Peyer's patch (tissue), 4 donors: ENCODE measurements at places on chromosomes 6 and 20.

DNA sequence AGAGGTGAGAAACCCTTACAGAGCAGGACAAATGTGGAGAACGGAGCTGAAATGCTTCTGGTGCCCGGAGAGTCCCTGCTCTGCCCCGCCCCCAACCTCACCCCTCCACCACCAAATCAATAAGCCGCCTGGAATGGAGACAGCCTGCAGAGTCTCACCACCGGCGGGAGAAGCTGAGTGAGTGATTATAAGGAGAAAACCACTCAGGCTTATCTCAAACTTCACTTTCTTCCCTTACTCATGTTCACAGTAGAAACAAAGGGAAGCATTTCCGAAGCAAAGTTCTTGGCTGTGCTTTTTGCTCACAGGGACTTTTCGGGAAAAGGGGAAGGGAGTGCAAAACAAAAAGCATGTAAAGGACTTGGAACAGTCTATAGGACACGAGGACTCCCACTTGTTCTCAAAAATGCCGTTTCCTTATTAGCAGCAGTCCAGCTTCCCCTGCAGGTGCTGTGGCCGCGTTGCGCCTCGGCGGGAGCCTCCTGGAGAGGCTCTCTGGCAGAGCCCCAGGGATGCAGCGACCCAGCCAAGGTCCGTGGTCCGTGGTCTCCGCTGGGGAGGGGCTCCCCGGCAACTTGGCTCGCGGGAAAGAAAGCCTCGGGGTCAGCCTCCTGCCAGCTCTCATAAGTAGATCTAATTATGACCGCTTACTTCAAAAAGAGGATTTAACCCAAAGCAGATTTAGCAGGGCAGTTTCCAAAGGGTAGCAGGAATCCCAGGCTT lies 64.8 kb upstream of the TMEM30A start:
- DNase-seq, result no peak

DNA sequence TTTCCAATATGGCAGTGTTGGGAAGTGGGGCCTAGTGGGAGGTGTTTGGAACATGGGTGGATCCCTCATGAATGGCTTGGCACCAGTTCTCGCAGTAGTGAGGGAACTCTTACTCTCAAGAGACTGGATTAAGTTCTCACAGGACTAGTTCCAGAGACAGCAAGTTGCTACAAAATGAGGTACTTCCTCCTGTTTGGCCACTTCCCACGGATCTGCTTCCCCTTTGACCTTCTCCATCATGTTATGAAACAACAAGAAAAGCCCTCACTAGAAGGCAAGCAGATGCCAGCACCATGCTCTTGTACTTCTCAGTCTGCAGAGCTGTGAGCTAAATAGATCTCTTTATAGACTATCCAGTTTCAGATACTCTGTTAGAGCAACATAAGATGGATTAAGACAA lies 3.1 kb downstream of the RSPH3 start:
- no peak for DNase-seq

GRCh38 chr6:157440171-157440570 lies 59.2 kb downstream of the ZDHHC14 start:
- DNase-seq, result no peak

DNA sequence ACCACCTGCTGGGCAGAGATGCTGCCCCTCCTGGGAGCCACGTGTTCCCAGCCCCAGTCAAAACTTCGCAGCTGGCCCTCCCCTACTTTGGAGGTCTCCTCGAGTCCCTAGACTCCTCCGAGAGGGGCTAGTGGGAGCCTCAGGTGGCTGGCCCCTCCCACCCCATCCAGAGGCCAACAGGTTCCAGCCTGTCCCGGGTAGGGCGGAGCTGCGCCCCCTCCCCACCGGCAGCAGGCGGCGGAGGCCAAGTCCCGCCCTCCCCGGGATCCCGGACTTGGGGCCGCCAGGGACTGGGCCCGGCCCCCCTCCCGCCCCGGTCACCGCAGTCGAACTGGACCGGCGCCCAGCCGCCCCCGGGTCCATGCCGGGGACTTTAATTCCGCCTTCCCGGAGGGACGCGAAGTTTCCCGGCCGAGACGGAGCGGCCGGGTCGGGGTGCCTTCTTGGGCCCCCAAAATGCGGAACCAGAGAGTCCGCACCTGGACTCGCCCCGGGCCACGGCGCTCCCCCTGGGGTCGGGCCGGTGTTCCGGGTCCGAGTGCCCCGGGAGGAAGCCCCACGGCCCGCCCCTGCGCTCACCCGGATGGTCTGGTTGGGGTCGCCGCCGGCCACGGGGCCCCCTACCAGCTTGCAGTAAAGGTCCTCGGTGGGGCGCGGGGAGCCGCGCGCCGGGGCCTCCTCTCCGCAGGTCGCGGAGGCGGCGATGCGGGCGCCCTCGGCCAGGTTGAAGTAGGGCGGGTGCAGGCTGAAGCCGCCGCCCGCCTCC lies 559 bp downstream of the LAMA5 start:
- no peak for DNase-seq

DNA sequence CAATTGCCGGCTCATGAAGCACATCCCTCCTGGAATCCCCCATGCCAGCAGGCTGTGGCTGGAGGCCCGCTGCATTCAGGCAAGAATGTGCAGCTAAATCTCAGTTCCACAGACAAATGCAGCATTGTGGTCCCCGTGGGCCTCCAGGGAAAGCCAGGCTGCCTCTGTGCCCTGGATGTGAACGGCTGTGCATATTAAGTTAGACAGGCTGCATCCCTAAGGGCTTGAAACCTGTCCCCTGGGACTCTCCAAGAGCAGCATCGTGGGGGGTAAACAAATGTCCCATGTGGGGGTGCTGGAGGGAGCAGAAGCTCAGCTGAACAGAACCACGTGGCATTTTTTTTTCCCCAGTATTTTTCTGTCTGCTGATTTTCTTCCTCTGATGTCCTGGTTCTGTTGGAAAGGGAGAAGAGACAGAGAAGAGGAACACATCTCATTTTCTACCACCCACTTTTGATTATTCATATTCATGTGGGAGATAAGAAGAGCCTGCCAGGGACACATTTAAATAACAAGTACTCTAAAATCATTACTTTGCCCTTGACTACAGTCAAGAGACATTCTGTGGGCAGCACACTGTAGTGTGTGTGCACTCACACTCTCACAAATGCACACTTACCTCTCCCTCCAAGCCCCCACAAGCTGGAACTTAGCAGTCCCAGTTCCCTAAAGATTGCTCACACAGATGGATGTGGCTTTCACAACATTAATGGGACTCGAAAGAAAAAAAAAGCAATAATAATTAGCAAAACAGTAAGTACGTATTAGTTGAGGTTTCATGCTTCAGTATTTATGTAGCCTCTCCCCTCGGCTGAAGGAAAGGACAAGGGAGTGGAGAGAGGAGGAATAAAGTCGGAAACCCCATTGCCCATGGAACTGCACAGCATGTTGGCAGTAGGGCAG lies 16.9 kb downstream of the GFOD1 start:
- no peak for DNase-seq

DNA sequence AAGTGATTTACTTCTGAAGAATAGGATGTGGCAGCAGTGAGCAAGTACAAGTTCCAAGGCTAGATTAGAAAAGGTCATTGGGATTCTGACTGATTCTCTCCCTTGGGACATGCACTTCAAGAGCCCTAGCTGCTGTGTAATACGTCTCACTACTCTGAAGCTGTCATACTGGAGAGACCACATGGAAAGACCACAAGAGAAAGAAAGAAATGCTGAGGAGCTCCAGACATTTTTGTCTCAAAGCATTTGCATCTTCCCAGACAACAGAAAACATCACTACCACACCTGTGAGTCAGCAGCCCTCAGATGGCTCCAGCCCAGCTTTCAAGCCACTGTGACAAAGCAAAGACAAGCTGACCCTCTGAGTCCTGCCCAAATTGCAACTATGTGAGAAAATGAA lies 20.7 kb downstream of the TENT5A start:
- no peak for DNase-seq

- no peak for DNase-seq
These were observed 283.4 kb downstream of the HAO1 start for GRCh38 chr20:7656687-7657467.

GRCh38 chr6:140670021-140670420 lies 1295.6 kb upstream of the CITED2 start:
- DNase-seq, result no peak

DNA sequence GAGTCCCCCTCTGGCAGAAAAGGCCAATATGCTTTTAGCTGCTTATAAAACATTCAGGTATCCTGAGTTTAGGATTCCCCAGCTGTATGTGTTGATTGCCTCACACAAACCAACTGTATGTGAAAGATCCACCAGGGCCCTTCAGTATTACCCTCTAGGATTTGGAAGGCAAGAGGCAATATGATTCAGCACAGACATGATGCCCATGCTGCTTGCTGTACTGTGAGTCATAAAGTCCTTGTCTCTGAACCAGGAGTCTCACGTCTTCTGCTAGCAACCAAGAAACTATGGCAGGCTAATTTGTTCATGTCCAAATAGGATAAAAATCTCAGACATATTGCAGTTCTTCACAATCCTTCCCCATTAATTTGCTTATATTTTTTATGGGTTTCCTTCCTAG lies 789.2 kb upstream of the SLC35B3 start:
- no peak for DNase-seq

DNA sequence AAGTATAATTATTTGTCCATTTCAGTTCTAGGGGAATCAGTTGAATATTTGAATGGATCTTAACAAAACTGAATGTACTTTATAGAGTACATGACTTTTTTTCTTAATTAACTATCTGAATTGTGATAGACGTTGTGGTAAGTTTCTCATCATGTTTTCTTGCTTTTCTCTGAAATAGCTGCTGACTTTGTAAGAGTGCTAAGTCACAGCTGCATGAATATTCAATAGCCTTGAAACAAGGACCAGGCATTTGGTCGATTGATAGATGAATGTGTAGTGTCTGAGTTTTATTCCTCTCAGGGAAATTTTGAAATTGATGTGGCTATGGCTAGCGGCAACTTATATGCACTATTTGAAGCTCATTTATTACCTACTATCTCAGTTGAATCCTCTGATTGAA lies 56.0 kb downstream of the ADGRB3 start:
- DNase-seq, result no peak

DNA sequence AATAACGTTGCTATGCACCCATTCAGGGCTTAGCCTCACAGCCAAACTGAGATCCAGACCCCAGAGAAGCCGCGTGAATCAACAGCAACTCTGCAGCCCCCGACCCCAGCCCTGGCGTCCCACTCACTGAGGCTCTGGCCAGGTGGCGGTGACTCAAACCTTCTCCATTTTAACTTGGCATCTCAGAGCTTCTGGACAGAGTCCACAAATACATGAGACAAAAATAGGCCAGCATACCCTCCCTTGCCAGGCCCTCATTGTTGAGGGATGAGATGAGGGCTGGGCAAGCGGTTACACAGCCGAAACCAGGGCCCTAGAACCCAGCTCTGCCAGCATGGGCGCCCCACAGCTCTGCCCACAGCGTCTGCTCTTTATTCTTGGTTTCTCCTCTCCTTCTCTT lies 118.4 kb downstream of the MYLK4 start:
- no peak for DNase-seq

DNA sequence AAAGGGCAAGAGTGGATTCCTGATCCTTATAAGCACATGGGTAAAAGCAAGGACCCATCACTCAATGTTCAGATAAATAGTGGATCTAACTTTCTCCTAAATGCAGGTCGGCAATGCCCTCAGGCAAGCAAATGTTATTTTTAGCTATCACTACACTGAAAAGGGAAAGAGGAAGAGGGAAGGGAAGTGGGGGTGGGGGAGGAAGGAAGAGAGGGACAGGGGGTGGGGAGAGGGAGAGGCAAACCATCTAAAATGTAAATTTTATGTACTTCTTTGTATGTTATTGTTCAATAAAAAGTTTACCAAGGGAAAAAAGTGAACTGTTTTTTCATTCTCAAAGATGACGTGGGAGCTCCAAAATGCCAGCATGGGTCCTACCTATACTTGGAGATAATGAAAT lies 44.2 kb downstream of the CHD6 start:
- DNase-seq, result no peak

- no peak for DNase-seq
These were observed 16.4 kb upstream of the KIF16B start for GRCh38 chr20:16589623-16590022.

- DNase-seq, result no peak
These were observed 181.3 kb upstream of the KCNG1 start for GRCh38 chr20:51204051-51204715.

GRCh38 chr6:116329156-116329555 lies 41.6 kb upstream of the DSE start:
- no peak for DNase-seq

DNA sequence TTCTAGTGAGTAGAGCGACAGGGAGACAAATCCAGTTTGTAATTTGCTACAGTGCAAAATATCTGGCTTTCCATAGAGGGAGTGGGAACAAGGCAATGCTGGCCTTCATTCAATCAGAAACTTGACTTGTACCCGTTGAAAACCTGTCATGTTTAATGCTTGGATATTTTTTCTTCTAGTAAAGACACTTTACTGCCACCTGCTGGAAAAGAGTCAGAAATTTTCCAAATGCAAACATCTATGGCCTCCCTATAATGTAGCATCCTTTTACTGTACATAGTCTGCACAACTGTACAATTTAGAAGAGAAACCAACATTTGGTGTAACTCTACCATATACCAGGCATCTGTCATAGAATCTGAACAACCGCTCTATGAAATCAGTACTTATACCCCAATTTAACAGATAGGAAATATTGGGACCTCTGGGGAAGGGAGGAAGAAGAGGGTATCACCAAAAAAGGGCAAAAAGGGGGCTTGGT lies 16.7 kb upstream of the TBC1D20 start:
- no peak for DNase-seq

DNA sequence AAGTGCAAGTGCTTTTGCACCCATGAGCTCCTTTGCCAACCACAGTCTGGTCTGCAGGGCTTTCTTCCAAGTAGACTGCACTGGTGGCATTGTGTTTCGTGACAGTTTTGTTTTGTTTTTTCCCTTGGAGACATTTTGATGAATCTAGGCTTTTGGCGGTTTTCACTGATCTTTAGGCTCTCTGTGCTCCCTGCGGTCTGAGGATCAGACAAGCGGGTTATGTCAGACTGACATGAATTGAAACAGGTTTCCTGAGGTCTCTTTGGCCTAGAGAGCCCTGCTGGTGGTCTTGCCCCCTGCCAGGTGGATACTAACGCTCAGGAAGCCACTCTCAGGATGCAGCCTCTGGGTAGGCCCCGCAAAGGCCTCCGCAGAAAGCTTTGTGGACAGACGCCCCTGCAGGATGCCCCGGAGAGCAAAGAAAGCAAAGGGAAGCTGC lies 555.4 kb upstream of the AGPAT4 start:
- no peak for DNase-seq

DNA sequence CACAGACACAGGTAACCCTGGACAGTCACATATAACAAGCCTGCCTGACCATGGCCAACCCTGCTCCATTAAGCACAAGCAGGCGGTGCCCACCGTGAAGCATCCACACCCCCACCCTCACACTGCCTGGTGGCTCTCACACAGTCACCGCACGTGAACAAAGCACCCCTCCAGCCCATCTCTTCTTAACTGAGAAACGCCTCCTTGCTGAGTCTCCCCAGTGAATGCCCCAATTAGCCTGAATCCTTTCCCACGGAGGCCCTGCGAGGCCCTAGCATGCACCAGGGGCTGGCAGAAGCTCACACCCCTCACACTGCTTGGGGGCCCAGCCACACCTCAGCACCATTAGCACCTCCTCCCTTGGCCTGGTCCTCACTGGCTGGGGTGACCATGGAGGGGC lies 72.3 kb downstream of the GRM4 start:
- no peak for DNase-seq

- DNase-seq, result no peak
These were observed 3.0 kb upstream of the ZBTB22 start for GRCh38 chr6:33320315-33321181.
